Activated CD4-positive, CD25-positive, alpha-beta regulatory T cell (primary cell): ENCODE measurements at places on chromosomes 12 and 14.
A peak's percentile ranks its signal among the peaks of the same experiment; 100 is the strongest.

DNA sequence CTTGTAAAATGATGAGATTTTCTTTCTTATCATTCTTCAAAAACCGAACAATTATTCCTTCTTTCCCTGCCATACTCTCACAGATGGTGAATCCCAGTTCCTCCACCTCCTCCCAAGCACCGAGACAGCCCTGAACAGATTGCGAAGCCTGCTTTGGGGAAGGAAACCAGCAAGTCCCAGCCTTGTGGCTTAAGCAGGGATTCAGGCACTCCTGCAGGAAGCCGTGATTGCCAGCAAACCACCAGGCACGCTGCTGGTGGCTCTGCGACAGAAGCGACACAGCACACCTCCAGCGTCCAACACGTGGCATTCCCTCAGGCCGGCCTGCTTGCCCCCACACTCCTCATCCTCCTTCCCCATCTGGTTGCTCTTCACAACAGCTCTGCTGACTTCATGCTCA, 237.7 kb downstream of the GXYLT1 start:
- no peak for DNase-seq

GRCh38 chr14:105187116-105187515, 6.0 kb upstream of the NUDT14 start:
- no peak for DNase-seq

DNA sequence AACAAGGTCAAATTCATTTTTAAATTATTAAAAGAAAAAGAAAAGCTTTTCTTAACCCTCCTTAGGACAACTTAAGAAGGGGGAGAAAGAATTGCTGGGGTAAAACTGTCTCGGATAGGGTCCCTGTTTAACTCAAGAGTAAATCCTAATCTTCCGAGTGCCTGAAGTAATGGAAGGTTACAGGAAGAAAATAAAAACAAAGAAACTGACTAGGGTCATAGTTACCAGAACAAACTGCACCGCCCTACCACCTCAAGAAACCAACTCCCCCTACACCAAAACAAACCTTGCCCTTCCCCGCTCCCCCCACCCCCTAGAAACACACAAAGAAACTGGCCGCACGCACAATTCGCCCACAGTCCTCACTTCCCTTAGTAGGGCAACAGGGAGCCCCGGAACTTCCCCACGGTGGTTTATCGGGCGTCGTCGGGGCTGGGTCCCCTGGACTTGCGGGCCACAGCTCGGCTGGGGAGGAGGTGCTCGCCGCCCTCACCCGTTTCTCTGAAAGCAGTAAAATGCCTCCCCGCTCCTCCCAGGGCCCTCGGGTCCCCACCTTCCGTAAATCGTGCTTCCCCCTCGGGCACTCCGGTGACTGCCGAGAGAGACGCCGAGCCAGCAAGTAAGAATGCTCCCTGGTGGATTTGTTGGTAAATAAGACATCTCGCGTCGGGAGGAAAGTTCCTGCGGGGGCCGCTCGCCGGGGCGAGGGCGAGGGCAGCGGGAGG, 2.4 kb downstream of the SINHCAF start:
- peak; percentile 23 for DNase-seq

DNA sequence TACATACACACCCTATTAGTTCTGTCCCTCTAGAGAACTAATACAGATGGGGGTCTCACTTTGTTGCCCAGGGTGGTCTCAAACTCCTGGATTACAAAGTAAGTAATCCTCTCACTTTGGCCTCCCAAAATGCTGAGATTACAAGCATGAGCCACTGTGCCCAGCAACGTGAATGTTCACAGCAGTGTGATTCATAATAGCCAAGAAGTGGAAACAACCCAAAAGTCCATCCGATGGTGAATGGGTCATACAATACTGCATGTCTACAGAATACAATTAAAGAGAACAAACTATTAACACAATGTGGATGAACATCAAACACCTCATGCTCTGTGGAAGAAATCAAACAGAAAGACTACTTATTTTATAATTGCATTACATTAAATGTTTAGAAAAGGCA, 57.3 kb upstream of the SYNE2 start:
- DNase-seq = no peak

DNA sequence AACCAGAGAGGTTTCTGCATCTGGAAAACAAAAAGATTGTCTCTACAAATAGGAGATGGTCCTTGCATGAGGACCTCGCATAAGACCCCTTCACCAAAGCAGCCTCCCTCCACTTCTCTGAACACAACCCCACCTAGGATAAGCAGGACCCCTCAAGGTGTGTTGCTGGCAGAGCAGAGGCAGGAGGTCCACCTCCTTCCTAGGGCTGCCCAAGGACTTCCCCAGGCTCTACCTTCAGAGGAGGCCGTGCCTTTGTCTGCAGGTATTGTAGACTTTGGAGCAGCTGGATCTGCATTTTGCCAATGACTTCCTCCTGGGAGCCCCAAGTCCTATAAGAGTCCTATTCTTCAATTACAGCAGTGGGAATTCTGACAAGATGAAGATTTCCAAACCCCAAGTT, 67.3 kb upstream of the TSPAN11 start:
- DNase-seq = no peak

GRCh38 chr12:50275556-50275955, 7.8 kb downstream of the LIMA1 start:
- DNase-seq = no peak

GRCh38 chr14:26841920-26842741, 244.3 kb upstream of the NOVA1 start:
- DNase-seq = no peak

- DNase-seq = no peak
Observed at GRCh38 chr12:68119250-68119649, 40.3 kb downstream of the IFNG start.

DNA sequence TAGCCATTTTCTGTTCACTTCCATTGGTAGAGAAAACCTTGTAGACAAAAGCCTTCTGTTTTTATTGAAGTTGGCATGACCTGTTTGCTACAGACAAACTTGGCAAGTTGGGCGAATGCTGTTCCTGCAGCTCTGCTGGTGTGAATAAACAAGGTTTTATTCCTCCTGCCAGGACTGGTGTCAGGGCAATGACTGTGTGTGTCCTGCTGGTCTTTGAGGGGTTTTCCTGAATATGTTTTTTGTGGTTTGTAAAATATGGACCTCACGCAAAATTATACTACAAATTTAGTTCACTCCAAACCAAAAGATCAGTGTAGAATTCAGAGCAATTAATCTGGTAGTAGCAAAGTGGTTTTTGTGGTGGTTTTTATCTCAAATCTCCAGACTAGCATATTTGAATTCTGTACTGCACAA, 140.8 kb downstream of the ERC1 start:
- DNase-seq = no peak

GRCh38 chr12:46965880-46966279, 113.5 kb upstream of the PCED1B start:
- no peak for DNase-seq
